Activated CD8-positive, alpha-beta memory T cell treated with anti-CD3 and anti-CD28 coated beads for 36 hours (primary cell): ENCODE measurements at places on chromosomes 3 and 15. TPM values are rescaled to one million over a fixed set of nuclear protein-coding genes. Genes with fewer than 3 reads are reported as not detected.

Gene MCF2L2
- 3.0 TPM for total RNA-seq

Gene RPL39L
- 14.1 TPM for total RNA-seq

Gene TRIM42
- total RNA-seq = not detected

Gene CELF6
- 0.23 TPM for total RNA-seq

Gene SOX14
- not detected for total RNA-seq

Gene MYL3
- total RNA-seq = not detected

Gene P2RY13
- total RNA-seq = not detected

Gene ZDHHC23
- 3.9 TPM for total RNA-seq

Gene FILIP1L
- 0.23 TPM for total RNA-seq

Gene SLC6A1
- not detected for total RNA-seq

Gene C15orf40
- 30.5 TPM for total RNA-seq

Gene FEZF2
- total RNA-seq = not detected

Gene MINAR1
- total RNA-seq = 0.32 TPM

Gene HDAC11
- 2.2 TPM for total RNA-seq

Gene MST1
- 4.1 TPM for total RNA-seq

Gene NRG4
- not detected for total RNA-seq

Gene GOLGA8G
- total RNA-seq = not detected

Gene ROPN1
- total RNA-seq = not detected

Gene CCDC54
- not detected for total RNA-seq

Gene PRSS50
- total RNA-seq = not detected

Gene SMCO1
- total RNA-seq = not detected

Gene TRPM1
- total RNA-seq = not detected

Gene SKOR1
- total RNA-seq = 0.06 TPM

Gene SERPINI1
- total RNA-seq = 1.6 TPM

Gene GABRA5
- total RNA-seq = not detected

Gene RHCG
- not detected for total RNA-seq

Gene SUSD5
- total RNA-seq = not detected

Gene MESP2
- not detected for total RNA-seq

Gene FOXB1
- total RNA-seq = 0.44 TPM

Gene ERICH6
- not detected for total RNA-seq

Gene PDCD10
- total RNA-seq = 85.5 TPM

Gene LRRC49
- total RNA-seq = 0.82 TPM

Gene STARD9
- total RNA-seq = 5.5 TPM

Gene XIRP1
- 4.2 TPM for total RNA-seq

Gene EFCAB12
- total RNA-seq = 0.71 TPM

Gene C3orf80
- not detected for total RNA-seq

Gene GPR149
- total RNA-seq = not detected

Gene AMIGO3
- total RNA-seq = 0.30 TPM

Gene TUSC7
- total RNA-seq = not detected

Gene IL17RC
- total RNA-seq = 0.27 TPM

Gene GOLGA6L10
- 1.1 TPM for total RNA-seq

Gene CRTAP
- 39.7 TPM for total RNA-seq

Gene FBXW12
- not detected for total RNA-seq

Gene THBS1
- total RNA-seq = 0.34 TPM

Gene LRRN1
- total RNA-seq = 0.67 TPM

Gene PRICKLE2
- total RNA-seq = not detected
